ENCODE measurements at places on chromosomes 3 and 15. TPM values are rescaled to one million over a fixed set of nuclear protein-coding genes. Genes with fewer than 3 reads are reported as not detected.

Gene SMCO1
- total RNA-seq = not detected

Gene PODXL2
- 4.8 TPM for total RNA-seq

Gene ISLR2
- total RNA-seq = not detected

Gene ZSCAN2
- 4.1 TPM for total RNA-seq

Gene NCKIPSD
- total RNA-seq = 14.6 TPM

Gene MME
- 0.18 TPM for total RNA-seq

DNA sequence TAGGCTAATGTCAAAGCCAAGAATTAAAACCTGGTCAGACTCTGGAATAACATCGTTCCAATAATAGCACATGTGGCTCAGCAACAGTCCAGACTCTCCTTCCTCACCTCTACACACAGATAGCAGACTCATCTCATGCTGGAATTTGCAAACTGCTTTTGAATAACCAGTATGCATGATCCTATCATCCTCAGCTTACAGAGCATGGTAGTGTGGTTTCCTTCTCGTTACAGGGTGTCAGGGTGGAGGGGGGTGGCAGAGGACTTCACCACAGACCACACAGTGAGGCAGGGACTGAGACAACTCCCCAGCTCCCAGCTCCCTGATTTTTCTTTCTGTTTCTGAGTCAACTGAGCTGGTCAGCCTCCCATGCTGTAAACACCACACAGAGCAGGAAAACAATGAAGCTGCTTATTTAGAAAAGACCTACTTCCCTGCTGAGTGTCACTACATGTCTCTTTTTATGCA, 101.6 kb downstream of the RPL22L1 start:
- no peak for DNase-seq
- no peak overlapping the region for H3K27ac ChIP-seq
- peaks cover 3% of the 10 kb centered on the region for H3K36me3 ChIP-seq
- no peak overlapping the region for H3K4me3 ChIP-seq
- H3K27me3 ChIP-seq = peaks cover 9% of the 10 kb centered on the region

- no peaks in the 10 kb centered on the region for H3K4me1 ChIP-seq
- H3K36me3 ChIP-seq = no peaks in the 10 kb centered on the region
- no peaks in the 10 kb centered on the region for H3K27me3 ChIP-seq
These were observed 40.7 kb downstream of the RFT1 start for GRCh38 chr3:53089511-53089910.

- H3K36me3 ChIP-seq = peaks cover 2% of the 10 kb centered on the region
- no peaks in the 10 kb centered on the region for H3K27me3 ChIP-seq
- peaks cover 5% of the 10 kb centered on the region for H3K4me1 ChIP-seq
- no peak for DNase-seq
- no peak overlapping the region for H3K4me3 ChIP-seq
These were observed 85.7 kb downstream of the VGLL4 start for GRCh38 chr3:11558002-11558401.

- H3K27me3 ChIP-seq = peaks cover 34% of the 10 kb centered on the region
- no peak overlapping the region for H3K27ac ChIP-seq
- no peaks in the 10 kb centered on the region for H3K4me1 ChIP-seq
- H3K36me3 ChIP-seq = peaks cover 2% of the 10 kb centered on the region
- no peak overlapping the region for H3K4me3 ChIP-seq
- no peak for DNase-seq
These were observed 283.3 kb downstream of the KLF13 start for GRCh38 chr15:31609906-31610305.

DNA sequence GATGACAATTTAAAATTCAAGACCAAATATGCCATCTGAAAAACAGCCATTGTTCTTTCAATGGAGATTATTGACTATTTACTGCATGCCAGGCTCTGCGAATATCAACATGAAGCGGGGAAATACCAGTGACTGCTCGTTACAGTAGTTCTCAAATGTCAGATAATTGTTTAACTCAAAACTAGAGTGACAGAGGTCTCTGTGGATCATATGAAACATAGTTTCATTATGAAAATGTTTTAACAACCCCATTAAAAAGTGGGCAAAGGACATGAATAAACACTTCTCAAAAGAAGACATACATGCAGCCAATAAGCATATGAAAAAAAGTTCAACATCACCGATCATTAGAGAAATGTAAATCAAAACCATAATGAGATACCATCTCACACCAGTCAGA, 50.0 kb upstream of the GPR149 start:
- no peak overlapping the region for H3K27ac ChIP-seq
- no peaks in the 10 kb centered on the region for H3K36me3 ChIP-seq
- no peaks in the 10 kb centered on the region for H3K27me3 ChIP-seq
- H3K4me1 ChIP-seq = no peaks in the 10 kb centered on the region
- no peak overlapping the region for H3K4me3 ChIP-seq
- DNase-seq = no peak

GRCh38 chr3:65540666-65541065, 498.1 kb downstream of the MAGI1 start:
- H3K4me3 ChIP-seq = no peak overlapping the region
- no peak for DNase-seq
- no peaks in the 10 kb centered on the region for H3K36me3 ChIP-seq
- H3K27me3 ChIP-seq = no peaks in the 10 kb centered on the region
- H3K4me1 ChIP-seq = no peaks in the 10 kb centered on the region

GRCh38 chr3:180332608-180333007, 269.4 kb upstream of the TTC14 start:
- no peak for DNase-seq
- no peaks in the 10 kb centered on the region for H3K4me1 ChIP-seq
- H3K36me3 ChIP-seq = no peaks in the 10 kb centered on the region
- no peak overlapping the region for H3K27ac ChIP-seq
- no peak overlapping the region for H3K4me3 ChIP-seq

- H3K36me3 ChIP-seq = peaks cover 2% of the 10 kb centered on the region
- H3K4me1 ChIP-seq = no peaks in the 10 kb centered on the region
- H3K27ac ChIP-seq = no peak overlapping the region
These were observed 82.1 kb downstream of the SEC22A start for GRCh38 chr3:123283657-123284398.

Data from T-helper 17 cell (primary cell).